ENCODE measurements at places on chromosomes 5 and 9.

DNA sequence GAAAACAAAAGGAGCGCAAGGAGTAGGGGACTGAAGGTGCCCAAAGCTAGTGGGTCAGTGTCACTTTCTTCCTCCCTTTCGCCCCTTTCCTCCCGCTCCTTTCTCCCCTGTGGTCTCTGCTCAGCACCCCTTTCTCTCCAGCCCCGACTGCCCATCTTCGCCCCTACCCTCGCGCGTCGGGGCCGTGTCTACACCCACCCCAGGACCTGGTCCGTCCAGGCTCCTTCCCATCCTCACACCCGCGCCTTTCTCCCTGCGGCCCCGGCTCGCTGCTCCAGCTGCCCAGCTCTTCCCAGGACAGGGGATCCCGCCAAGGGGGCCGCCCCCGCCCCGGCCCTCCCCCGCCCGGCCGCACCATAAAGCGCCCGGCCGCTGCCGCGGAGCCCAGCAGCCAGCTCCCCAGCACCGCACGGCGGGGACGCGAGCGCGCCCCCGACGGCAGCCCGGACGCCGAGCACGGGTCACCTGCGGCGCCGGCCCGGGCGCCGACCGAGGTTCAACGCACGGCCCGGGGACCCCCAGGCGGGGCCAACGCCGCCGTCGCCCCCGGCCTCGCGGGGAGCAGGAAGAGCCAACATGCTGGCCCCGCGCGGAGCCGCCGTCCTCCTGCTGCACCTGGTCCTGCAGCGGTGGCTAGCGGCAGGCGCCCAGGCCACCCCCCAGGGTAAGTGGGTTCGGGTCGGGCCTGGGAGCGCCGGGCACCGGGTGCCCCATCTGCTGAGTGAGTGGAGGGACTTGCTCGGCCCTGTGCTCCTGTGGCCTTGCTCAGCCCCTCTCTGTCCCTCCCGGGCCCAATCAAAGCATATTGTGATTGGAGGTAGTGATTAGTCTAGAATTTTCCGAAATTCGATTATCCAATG lies at the start of gene THBS4:
TSS of gene THBS4 (plus strand) at position 387 of the 860 bp plus-strand sequence. CDS start at position 577, 190 bp downstream.
- DNase-seq: no peak

- DNase-seq: no peak
Observed at GRCh38 chr5:108947164-108947563, 199.5 kb downstream of the FER start.

GRCh38 chr9:23938908-23939307 lies 112.9 kb upstream of the ELAVL2 start:
- DNase-seq: no peak

- no peak for DNase-seq
Observed at GRCh38 chr5:178527458-178528307, 62.5 kb downstream of the COL23A1 start.

- no peak for DNase-seq
Observed at GRCh38 chr9:32742296-32742695, 41.0 kb upstream of the TMEM215 start.

DNA sequence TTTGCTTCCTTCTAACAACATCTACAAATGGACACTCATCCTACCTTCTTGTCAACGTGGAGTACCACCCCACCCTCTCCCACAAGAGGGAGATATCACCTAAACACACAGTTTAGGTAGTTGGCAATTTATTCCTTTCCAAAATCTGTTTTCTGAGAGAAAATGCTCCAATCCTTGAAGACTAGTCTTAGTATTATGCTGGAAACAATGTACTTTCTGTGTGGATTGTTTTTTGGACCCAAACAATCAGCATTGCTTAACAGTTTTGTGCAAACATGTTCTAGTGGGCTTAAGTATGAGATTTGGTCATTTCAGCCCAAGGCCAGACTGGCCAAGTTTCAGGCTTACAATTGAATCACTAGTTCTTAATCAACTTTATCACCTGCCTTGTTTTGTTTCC lies 359.1 kb downstream of the ARHGEF28 start:
- DNase-seq: no peak

- DNase-seq: no peak
Observed at GRCh38 chr5:171927345-171927941, 79.0 kb downstream of the FBXW11 start.

GRCh38 chr5:172867761-172868435 lies 33.8 kb downstream of the ERGIC1 start:
- no peak for DNase-seq

DNA sequence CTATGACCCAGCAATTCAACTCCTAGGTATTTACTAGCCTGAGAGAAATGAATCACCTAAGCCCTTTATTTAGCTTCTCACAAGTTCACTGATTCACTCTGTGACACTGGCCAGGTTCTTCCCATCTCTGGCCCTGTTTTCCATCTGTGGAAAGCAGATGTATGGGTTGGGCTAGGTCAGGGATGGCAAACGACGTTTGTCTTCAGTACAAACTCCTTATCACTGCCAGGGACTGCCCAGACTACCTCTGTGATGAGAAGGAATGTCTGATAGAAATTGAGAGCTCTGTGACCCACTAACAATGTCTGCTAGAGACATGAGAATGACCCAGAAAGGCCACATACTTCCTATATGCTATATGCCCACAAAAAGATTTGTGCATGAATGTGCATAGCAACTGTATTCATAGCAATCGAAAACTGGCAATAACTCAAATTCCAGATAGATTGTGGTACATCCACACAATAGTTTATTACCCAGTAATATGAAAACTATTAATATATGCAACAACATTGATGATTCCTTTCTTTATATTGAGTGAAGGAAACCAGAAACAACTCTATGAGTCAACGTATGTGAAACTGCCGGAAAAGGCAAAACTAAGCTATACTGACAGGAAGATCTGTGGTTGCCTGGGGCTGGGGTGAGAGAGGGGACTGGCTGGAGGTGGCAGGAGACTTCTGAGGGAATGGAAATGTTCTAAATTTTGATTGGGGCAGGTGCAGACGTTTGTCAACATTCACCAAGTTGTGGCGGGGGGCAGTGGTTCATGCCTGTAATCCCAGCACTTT lies 32.0 kb upstream of the ADAM19 start:
- no peak for DNase-seq

DNA sequence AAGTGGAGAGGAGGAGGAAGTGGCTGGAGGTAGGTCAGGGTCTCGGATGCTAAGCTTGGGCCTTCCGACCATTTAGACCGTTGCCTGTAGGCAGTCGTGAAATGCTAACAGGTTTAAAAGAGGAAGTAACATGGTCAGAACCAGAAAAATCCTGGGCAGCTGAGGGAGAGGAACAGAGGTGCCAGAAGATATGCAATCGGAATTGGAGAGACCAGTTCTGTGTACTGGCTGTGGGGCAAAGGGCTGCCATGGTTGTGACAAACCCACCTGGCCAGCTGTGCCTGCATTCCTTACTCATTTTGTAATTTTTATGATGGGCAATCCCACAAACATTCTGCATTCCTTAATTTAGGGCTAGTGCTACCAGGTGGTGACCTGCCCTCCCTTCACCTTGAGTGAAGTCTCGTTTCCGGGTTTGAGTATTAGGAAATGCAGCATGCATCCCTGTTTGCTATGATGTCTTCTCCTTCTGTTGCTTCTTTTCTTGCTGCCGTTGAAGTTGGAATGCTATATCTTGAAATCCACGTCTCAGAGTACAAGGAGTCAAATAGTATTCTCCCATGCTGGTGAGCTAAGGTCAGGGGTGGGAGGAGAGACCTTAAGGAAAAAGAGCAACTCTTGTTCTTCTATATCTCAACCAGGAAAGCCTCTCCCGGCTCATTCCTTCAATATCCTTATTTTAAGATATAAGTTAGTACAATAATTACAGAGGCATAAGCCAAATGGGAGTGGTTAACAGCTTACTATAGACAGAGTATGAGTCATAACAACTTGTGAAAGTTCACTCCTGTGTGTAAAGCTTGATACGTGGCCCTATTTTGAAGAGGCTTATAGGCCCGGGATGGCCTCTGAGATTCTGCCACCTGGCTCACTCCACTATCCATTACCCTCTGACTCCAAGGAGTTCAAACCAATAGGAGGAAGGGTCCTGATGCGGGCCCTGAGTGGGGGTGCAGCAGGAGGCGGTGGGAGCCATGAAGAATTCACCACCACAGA lies 37.0 kb downstream of the B4GALT1 start:
- DNase-seq: no peak

- no peak for DNase-seq
Observed at GRCh38 chr5:67272453-67273130, 76.0 kb upstream of the CD180 start.

- DNase-seq: no peak
Observed at GRCh38 chr9:37302277-37302676, 120.2 kb upstream of the GRHPR start.

DNA sequence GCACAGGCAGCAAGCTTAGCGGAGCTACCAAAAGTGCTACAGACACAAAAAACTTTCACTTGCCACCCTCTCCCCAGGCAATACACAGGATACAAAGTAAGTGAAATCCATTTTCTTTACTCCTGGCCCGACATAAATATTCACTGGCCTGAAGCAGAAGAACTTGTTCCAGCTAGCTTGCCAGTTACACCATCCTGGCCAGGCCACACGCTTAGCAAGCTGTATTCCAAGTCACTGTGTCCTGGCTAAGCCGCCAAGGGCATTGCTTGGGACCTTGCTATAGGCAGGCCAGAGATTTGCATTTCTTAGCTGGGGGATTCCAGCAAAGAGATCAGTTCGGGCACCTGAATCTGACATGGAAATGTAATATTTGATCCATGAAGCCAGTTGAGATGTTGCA lies 71.0 kb upstream of the SLC1A3 start:
- no peak for DNase-seq

DNA sequence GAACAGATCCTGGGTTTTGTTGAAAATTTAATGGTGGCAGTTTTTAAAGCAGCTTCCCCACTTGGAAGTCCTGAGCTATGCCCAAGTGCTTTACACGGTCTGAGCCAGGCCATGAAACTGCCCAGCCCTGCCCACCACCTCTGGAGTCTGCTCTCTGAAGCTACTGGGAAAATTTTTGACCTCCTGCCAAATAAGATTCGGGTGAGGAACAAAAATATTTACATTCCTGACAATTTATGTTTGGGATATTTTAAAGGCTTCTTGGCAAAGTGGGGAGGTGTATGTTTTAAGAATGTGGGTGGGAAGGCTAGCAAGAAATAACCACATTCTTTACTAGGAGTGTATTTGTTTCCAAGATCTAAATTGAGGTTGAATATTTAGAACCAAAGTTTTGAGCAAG lies 50.0 kb downstream of the HACD4 start:
- DNase-seq: no peak

- no peak for DNase-seq
Observed at GRCh38 chr5:135569755-135570452, 8.9 kb downstream of the CXCL14 start.

DNA sequence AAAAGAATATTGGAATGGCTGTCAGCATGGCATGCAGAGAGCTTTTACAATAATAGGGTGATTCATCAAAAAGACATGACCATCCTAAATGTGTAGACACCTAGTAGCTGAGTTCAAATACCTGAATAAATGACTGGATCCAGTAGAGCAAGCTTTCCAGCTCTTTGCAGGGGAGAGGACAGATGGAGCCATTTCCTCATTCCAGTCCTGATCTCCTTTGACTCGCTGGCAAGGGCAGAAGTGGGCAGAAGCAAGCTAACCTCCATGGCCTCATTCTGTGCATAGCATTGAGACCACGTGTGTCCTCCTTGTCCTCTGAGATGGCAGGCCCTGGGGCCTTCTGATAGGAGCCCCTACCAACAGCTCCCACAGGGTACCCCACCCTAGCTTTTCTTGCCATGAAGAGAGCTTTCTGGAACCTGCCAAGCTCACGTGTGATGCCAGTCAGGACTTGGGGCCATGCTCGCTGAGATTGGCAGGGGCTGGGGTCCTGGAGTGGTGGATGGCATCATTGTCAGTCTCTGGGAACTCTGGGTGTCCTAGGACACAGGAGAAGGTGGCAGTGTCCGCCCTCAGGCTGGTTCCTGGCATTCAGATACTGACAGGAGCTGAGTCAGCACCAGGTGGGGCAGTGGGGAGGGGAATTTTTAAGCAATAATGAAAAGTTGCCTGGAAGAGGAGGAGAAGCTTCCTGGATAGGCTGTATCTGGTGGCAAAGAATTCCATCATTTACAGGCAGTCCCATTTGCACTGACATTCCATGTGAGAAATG lies 33.6 kb downstream of the WWC1 start:
- DNase-seq: no peak

- DNase-seq: no peak
Observed at GRCh38 chr9:81146684-81147337, 542.5 kb downstream of the TLE1 start.
